Cerebellar nuclear complex (tissue), 1 donor: ENCODE measurements at places on chromosomes 6 and 20.

DNA sequence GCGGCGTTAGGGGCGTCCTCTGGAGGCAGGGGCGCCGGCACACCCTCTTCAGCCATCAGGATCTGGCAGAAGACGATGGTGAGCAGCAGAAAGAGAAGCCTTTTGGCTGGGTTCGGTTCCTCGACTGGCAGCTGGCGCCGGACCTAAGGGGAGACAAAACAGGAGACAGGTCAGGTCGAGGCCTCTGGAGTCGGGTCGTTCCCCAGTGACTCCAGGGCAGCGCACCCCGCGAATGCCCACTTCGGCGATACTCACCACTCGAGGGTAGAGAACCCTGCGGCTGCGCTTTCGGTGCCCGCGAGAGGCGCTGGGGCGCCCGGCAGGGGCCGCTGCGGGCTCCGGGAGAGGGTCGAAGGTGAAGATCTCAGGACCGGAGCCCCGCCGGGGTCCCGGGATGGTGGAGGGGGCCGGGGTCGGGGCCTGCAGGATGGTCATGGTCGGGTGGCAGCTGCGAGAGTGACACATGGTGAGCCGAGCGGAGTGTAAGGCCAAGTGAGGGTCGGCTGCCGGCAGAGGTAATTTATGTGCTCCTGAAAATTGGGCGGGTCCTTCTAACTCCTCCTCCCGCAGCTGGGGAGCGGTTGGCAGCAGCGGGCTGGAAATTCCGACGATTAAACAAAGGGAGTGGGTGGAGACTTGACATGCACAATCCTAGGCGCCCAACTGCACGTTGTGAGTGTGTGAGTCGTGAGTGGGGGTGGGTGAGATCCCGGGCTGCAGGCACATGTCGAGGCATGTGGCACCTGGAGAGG, at the start of gene IER3:
TSS of gene IER3 (minus strand) at position 494 of the 752 bp plus-strand sequence. CDS start at position 465, 29 bp downstream.
- no peak for DNase-seq

GRCh38 chr20:57738484-57738883, 28.7 kb upstream of the PMEPA1 start:
- no peak for DNase-seq

DNA sequence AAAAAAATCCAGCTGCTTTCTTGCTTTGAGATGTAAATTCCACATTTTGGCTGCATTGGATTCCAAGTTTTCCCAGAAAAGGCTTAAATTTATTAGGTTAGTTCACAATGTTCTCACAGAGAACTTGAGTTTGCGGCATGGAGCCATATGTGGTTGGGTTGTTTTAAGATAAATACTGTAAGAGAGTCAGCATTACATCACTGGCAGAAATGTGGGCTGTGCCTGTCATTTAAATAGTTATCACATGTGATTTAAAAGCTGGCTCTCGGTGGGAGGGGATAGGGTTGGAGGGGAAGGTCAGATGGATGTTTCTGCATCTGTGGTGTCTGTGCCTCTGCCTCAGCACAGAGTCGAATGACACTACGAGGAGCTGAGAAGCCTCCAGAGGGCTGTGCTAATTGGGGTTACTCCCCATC, 73.8 kb upstream of the SCP2D1 start:
- no peak for DNase-seq

DNA sequence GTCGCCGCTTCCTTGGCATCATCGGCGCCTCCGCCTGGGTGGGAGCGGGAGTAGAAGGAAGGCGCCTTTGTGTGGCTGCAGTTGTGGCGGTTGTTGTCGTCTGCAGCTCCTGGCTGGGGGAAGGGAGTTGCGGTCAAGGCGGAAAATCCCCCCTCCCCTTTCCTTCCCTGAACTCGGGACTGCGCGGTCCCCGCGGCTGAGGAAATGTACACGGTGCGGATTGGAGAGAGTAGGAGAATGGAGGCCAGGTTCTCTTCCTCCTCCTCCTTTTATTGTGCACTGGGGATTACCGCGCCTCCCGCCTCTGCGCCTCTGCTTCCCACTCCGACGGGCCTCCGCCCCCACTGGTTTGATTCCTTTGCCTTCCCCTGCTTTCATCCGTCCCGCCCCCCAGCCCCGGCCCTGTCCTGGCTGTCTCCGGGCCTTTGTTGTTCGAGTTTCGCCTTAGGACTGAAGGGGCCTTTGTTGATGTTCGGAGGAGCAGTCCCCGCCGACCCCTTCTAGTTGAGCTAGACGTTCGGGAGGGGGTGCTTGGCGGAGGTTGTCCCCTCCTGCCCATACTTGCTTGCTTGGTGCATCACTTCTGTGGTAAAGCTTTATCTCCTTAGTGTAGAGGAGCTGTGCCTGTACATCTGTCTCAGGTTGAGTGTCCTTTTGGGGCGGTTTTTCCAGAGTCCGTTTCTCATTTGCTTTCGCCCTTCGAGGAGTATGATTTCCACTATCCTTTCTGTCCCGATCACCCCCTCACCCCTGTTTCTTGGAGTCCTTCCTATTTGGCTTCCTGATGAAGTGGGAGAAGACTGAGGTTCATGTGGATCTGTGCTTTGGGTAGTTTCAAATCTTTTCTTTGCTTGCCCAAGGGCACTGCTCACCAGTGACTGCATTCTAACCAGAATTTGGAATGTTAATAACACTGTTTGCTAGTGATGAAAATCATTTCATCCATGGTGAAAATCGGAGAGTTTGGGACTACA, 764 bp downstream of the ZNF292 start:
- DNase-seq, result no peak

DNA sequence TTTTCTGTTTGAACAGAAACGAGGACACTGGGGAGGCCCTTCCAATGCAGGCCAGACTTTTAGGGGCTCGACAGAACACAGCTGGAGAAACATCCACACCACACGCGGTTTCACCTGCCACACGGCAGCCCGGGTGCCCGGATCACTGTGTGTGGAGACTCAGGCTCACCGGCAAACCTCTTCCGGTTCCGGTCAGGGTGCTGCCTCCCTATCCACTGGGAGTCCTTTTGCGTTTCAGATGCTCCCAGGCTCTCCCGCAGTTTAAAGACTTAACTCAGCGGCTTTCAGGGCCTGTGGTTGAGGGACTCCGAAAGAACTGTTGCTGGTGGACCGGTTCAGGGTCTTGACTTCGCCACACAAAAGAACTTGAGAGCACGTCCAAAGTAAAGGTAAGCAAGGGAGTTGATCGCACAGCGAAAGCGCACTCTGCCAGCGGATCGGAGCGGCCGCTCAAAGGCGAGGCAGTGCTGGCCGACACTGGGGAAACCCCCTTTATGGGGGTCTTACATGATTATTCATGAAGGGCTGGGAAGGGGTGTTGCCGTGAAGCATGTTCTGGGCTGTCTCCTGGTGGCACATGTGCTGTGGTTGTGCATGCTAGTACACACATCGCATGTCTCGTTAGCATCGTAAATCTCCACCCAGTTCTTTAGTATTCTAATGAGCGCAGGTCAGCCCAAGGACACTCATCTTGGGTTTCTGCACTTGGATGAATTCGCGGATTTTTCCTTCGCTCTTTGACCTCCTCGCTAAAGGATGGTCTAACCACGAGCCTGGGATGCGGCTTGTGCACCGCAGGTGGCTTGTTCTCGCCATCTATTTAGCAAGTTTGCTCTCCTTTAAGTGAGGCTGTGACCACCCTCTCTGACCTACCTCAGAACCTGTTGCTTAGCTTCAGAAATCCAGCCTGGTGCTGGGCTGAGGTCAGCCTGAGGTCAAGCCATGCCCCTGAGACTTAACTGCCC, 180.3 kb downstream of the CDH26 start:
- DNase-seq, result no peak

DNA sequence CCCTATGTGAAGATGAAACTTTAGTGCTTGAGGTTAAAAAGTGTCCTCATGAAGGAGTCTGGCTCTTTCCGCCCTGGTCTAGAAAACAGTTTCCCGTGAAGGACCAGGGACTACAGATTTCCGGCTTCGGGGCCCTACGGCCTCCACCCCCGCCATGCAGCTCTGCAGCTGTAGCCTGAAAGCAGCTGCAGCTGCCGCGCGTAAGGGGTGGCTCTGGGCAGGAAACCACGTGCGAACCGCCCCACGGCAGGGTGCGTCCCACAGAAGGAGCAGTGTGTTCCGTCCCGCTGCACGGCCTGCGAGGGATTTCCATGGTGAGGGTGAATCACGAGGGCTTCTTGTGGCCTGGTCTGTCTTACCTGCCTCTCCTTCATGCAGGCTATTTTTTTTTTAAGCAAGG, 117.0 kb downstream of the ERMARD start:
- DNase-seq, result no peak

DNA sequence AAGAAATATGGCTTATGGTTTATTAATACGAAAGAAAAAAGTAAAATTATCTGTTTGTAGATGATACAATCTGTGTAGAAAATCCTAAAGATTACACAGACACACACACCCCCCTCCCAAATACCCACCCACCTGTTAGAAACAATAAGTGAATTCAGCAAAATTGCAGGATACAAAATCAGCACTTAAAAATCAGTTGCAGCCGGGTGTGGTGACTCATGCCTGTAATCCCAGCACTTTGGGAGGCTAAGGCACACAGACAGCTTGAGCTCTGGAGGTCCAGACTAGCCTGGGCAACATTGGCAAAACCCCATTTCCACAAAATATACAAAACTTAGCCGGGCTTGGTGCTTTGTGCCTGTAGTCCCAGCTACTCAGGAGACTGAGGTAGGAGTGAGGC, 42.3 kb downstream of the NINL start:
- no peak for DNase-seq

GRCh38 chr6:71123051-71123450, 165.6 kb upstream of the OGFRL1 start:
- no peak for DNase-seq

DNA sequence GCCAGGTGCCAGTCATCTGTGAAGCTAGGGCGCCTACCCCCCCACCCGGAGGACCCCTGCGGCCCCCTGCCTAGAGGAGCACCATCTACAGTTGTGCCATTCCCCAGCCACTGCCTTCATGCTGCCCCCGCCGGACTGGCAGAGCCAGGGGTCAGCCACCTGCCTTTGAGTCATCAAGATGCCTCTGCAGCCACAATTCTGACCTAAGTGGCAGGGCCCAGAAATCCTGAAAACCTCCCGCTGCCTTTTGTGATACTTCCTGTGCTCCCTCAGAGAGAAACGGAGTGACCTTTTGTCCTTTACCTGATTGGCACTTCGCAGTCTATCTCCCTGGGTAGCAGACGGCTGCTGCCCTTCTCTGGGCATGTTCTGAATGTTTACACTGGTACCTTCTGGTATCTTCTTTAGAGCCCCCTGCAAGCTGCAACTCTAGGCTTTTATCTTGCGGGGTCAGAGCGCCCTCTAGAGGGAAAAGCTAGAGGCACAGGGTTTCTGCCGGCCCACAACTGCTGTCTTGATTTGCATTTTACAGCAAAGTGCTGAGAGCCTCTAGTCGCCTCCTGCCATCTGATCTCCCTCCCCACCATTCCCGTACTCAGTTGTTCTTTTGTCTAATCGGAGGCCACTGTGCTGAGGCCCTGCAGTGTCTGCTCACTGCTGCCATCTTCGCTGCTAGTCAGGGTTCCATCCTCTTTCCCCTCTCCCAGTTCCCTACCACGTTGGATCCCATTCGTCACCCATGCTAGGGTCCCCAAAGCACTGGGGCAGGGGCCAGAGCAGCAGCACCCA, 26.9 kb downstream of the SPATA2 start:
- peak; percentile 38 for DNase-seq

- no peak for DNase-seq
Measured at GRCh38 chr6:87498048-87498447, 25.3 kb downstream of the SLC35A1 start.

DNA sequence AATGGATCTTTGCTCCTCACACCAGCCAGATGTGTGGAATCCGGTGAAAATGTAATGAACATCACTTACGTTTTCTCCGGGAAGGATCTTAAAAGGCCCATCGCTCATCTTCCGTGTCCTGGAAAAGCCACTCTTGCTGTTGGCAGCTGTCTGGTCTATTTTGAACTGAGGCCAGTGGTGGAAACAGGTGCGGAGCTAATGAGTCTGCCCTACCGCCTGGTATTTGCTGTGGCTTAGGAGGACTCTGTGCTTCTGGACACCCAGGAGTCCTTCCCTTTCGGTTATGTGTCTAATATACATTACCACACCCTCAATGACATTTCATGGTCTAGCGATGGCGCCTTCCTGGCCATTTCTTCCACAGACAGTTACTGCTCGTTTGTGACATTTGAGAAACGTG, 264.2 kb upstream of the PREP start:
- DNase-seq, result no peak

DNA sequence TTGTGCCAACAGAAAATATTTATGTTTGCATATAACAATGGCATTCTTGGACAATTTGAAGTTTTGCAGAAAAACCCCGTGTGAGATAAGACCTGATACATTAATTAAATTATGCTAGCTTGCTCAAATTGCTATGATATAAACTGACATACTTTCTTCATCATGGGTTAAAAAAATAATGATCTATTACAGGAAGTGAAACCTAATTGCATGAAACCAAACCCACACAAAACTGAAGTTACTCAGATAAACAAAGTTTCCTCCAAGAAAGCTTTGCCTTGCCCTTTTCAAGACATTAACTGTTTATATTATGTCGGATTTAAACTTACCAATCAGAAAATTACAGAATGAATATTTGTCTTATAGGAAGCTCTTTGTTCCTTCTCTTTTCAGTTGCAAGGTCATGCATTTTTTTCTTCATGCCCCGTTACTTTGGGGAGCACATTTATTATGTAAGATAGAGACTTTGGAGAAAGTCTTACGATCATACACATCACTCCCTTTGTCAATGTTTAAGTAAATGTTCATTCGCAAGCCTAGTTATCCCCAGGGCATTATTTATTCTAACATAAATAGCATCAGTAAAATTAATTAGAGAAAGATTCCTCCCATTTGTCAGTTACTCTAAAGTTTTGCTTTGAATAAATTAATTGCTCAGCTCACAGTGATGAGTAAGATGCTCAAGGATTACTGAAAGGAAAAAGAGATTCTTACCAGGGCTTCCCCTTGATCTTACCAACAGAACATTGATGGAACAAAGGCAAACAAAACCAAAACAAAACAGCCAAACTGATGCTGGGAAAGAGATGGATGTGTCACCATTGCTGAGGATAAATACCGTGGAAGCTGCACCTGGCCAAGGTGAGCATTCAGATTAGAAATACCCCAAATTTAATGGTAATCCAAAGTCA, 14.8 kb upstream of the TMEM244 start:
- DNase-seq, result no peak

DNA sequence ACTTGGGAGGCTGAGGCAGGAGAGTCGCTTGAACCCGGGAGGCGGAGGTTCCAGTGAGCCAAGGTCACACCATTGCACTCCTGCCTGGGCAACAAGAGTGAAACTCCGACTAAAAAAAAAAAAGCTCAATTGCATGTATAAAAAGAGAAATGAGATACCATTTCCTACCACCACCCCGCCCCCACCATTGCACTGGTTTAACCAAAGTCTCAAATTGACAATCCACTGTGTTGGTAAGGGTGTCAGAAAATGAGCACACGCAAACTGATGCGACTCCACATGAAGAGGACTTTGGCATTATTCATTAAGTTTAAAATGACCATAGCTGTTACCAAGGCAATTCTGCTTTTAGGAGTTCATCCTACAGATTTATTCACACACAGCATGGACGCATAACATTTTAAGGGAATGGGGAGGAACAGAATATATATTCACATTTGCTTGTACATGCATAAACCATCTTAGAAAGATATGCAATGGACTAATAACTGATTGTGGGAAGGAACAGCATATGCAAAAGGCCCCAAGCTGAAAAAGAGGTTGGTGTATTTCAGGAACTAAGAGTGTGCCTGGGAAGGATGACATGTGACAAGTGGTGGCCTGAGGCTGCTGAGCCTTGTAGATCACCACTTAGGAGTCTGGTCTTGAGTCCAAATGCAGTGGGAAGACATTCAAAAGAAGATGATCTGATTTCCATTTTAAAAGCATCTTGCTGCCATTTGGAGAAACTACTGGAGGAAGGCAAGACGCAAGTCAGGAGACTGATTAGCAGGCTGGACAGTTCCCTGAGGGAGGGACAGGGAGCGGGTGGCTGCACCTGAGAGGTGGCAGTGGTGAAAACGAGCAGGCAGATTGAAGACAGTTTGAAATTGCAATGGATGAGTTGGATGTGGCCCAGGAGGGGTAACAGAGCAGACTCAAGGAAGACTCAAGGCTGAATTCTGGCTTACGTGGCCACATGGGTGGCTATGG, 37.2 kb upstream of the PTPN1 start:
- DNase-seq, result no peak
